Cortex of kidney (tissue), 1 donor: ENCODE measurements at places on chromosomes 7 and 10.

DNA sequence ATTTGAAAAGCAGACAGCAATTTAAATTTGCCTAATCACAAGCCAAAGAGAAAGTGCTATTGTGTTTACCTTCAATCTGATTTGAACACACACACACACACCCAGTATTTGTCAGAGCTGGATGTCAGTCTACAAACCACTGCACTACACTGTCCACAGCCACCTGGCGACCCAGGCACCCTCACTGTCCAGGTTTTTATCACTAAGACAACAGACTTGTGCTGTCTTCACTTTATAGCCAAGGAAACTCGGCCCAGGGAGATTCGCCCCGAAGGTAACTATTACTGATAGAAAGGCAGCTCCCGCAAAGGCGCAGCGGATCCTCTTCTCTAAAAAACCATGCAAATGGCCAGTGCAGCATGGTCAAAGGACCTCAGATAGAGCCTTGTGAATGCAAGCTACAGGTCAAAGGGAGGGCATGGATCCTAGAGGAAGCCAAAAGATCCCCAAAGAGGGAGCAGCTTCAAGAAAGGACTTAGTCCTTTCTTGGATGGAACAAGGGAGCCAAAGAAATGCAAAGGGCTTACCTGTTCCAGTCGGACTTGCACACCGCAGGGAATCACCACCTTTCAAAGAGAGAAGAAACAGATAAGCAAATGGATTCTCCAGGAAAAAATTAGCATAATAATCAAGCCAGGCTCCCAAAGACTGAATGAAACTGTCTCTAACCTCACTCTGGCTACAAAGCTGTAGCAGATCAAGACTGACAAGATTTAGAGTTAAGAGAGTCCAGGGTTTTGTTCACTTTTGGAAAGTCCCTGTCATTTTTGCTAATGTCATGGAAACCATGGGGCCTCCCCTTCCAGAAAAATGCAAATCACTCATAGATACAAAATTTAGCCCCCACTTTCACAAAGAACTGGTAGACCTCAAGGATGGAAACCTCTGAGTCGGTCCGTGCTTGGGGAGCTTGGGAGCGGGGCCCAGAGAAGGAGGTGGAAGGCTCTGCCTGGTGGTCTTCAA is 101.1 kb downstream of the TNS3 start:
- no peak for DNase-seq

GRCh38 chr7:27944643-27945042 is 204.7 kb downstream of the TAX1BP1 start:
- no peak for DNase-seq

DNA sequence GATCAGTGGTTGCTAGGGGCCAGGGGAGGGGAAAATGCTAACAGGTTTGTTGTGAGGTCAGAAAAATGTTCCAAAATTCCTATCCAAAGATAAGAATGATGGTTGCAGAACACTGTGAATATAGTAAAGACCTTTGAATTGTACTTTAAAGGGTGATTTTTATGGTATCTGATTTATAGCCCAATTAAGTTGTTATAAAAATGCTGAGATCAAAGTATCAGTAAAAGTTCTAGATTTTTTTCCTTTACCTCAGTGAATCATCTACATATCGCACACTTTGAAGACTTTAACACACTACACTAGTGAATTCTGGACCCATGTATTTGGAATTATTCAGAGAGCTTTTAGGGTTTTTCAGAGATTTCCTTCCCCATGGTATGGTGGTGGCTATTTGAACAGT is 275.4 kb downstream of the WDR37 start:
- DNase-seq = no peak

GRCh38 chr7:117190746-117191435 is 132.0 kb downstream of the WNT2 start:
- no peak for DNase-seq

DNA sequence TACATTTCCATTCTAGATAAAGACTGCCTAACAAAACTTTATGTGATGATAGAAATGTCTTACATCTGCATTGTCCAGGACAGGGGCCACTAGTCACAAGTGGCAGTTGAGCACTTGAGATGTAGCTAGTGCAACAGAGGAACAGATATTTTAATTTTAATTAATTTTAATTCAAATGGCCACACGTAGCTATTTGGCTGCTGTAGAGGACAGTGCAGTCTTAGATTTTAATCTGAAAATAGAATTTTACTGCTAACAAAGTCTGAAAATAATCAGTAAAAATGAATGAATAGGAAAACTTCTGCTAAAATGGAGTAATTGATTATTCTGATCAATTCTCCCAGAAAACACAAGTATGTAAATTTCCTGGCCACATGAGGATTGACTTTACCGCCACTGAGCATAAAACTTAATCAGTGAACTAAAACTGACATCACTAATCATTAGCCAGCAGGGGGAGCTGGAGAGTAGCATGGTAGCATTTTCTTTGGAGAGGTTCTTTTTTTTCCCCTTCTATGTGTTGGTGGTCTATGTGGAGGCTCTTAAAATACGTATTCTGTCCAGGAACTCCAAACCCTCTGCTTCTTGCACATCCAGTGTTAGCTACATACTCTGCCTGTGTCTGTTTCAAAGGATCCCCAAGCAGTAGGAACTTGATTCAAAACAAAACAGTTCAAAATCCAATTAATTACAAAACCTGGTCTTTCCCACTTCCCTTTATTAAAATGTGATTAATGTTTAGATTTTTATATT is 52.1 kb downstream of the TSPAN12 start:
- DNase-seq = no peak

- DNase-seq = no peak
These were observed 99.6 kb upstream of the CCNY start for GRCh38 chr10:35236739-35237138.

- DNase-seq = no peak
These were observed 48.1 kb upstream of the CYCS start for GRCh38 chr7:25173184-25173583.
